ENCODE measurements at places on chromosomes 5 and 9. TPM values are rescaled to one million over a fixed set of nuclear protein-coding genes. Genes with fewer than 3 reads are reported as not detected.

DNA sequence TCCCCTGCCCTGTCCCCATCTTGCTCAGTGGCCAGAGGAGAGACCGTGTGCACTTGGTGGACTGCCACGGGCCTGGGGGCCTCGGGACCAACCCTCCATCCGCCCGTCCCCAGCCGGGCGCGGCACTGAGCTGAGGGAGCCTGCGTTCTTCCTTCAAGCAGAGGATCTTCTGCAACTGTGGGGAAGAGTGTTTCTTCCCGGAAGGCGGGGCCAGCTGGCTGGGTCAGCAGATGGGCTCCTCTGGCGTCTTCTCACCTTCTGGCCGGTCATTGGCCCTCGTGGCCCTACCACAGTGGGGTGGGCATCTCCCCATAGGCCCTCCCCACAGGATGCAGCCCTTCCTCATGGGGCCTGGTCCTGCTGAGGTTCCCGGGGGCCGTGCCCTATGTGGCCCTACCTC, 17.4 kb downstream of the RXRA start:
- H3K27me3 ChIP-seq, result no peaks in the 10 kb centered on the region
- no peaks in the 10 kb centered on the region for H3K36me3 ChIP-seq
- peaks cover 25% of the 10 kb centered on the region for H3K4me1 ChIP-seq
- H3K4me3 ChIP-seq, result no peak overlapping the region
- DNase-seq, result no peak

Gene FOXD4L6
- not detected for polyA plus RNA-seq

- no peak for DNase-seq
- H3K27ac ChIP-seq, result no peak overlapping the region
- peaks cover 3% of the 10 kb centered on the region for H3K36me3 ChIP-seq
- no peak overlapping the region for H3K4me3 ChIP-seq
- H3K4me1 ChIP-seq, result peaks cover 4% of the 10 kb centered on the region
- peaks cover 10% of the 10 kb centered on the region for H3K27me3 ChIP-seq
Measured at GRCh38 chr5:75612226-75612569, 945 bp downstream of the ANKDD1B start.

DNA sequence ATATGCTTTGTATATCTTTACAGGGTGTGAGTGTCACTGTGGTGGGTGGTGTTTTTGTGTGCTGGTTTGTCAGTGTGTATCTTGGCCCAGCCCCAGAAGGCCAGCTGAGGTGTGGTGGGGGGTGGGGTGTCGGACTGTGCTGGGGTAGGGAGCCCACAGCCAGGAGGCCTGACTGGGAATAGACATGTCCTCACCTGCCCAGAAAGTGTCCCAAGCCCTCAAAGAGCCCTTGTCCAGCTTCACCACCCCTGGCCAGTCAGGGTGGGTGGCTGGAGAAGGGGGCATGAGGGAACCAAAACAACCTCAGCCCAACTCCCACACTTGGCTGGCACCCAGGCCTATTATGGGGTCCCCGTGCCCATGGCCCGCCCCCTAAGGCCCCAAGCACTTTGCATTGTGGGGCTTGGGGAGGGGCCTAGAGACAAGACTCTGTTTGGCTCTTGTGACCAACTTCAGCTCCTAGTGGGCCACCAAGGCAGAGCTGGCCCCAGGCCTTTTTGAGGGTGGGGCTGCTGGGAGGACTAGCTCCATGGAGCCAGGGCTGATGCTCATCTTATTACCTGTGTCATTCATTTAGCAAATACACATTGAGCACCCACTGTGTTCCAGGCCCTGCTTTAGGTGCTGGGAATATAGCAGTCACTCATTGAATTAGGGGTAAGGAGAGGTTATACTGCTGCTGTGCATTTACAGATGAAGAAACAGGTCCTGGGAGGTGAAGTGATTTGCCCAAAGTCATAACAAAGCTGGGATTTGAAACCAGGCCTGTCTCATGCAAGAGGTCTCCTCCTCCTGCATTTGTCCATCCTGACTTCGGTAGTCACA, 56.2 kb upstream of the PSD2 start:
- no peak overlapping the region for H3K4me3 ChIP-seq
- no peak overlapping the region for H3K27ac ChIP-seq
- no peak for DNase-seq
- H3K4me1 ChIP-seq, result peaks cover 23% of the 10 kb centered on the region

Gene LCN15
- polyA plus RNA-seq, result not detected

GRCh38 chr9:20941174-20941690, 90.2 kb downstream of the HACD4 start:
- DNase-seq, result peak; percentile 68
- H3K27me3 ChIP-seq, result no peaks in the 10 kb centered on the region
- no peak overlapping the region for H3K4me3 ChIP-seq
- H3K4me1 ChIP-seq, result peaks cover 4% of the 10 kb centered on the region
- peaks cover 23% of the 10 kb centered on the region for H3K36me3 ChIP-seq

Gene CXCL14
- not detected for polyA plus RNA-seq

GRCh38 chr9:78821126-78821822, 524.3 kb downstream of the PSAT1 start:
- no peaks in the 10 kb centered on the region for H3K36me3 ChIP-seq
- H3K27me3 ChIP-seq, result no peaks in the 10 kb centered on the region
- H3K4me3 ChIP-seq, result peak overlapping the region; percentile 55
- H3K27ac ChIP-seq, result no peak overlapping the region
- DNase-seq, result no peak

GRCh38 chr5:10468256-10468655, 26.6 kb downstream of the ROPN1L start:
- DNase-seq, result no peak
- no peaks in the 10 kb centered on the region for H3K36me3 ChIP-seq
- peaks cover 7% of the 10 kb centered on the region for H3K4me1 ChIP-seq
- no peak overlapping the region for H3K4me3 ChIP-seq

GRCh38 chr9:106127776-106128175, 433.4 kb downstream of the TMEM38B start:
- H3K27ac ChIP-seq, result no peak overlapping the region
- H3K4me3 ChIP-seq, result no peak overlapping the region
- no peak for DNase-seq
- no peaks in the 10 kb centered on the region for H3K27me3 ChIP-seq

Gene PFN3
- not detected for polyA plus RNA-seq

Gene FST
- polyA plus RNA-seq, result 0.30 TPM

- no peak overlapping the region for H3K27ac ChIP-seq
- no peak overlapping the region for H3K4me3 ChIP-seq
- no peaks in the 10 kb centered on the region for H3K4me1 ChIP-seq
Measured at GRCh38 chr5:123827811-123828210, 315.8 kb downstream of the CSNK1G3 start.

Gene GRM6
- polyA plus RNA-seq, result not detected
